ENCODE measurements at places on chromosomes 7 and 10.

DNA sequence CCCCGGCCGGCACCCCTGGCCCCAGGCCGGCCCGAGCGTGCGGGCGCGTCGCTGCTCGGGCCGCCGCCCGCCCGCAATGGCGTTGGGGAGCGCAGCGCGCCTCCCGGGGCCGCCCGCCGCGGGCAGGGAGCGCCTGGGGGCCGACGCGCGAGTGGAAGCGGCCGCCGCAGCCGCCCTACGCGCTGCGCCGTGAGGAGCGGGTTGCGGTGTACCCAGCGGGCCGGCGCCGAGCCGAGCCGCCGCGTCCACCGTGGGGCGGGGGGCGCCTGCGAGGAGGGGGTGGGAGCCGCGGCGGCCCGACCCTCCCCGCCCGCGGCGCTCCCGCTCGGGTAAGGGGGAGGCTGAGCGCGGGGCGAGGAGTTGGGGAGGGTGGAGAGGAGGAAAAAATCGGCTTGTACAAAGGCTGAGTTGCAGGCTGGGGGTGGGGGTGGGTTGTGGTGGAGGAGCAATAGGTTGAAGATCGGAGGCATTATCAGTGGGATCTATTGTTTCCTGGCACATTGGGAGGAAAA, 473 bp downstream of the PPP1R9A start:
- no peak for DNase-seq

- peak; percentile 75 for DNase-seq
These were observed 65.4 kb downstream of the TACC2 start for GRCh38 chr10:122054048-122055025.

DNA sequence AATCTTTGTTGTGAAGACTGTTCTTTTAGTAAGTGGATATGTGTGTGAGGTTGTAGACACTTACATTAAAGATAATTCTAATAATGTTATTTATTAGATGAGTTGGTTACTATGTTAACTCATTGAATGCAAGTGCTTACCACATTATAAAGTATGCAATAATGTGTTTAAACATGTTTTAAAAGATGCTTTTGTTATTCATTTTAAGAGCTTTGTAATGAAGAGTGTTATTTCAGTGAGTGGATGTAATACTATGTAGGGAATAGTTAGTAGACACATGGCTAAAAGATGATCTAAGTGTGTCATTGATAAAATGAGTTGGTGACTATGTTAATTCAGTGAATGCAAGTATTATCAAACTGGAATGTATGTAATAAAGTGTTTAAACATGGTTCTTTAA, 70.0 kb upstream of the VOPP1 start:
- DNase-seq, result no peak

- DNase-seq, result peak; percentile 34
These were observed 326.6 kb downstream of the ADARB2 start for GRCh38 chr10:1410469-1411395.

- no peak for DNase-seq
These were observed 169.2 kb upstream of the AHR start for GRCh38 chr7:17129218-17129617.

- no peak for DNase-seq
These were observed 99.5 kb downstream of the CAMK1D start for GRCh38 chr10:12448729-12449391.

GRCh38 chr7:134885967-134886352, 100.3 kb upstream of the AGBL3 start:
- DNase-seq, result no peak

GRCh38 chr10:33196710-33197491, 137.6 kb downstream of the NRP1 start:
- DNase-seq, result no peak

DNA sequence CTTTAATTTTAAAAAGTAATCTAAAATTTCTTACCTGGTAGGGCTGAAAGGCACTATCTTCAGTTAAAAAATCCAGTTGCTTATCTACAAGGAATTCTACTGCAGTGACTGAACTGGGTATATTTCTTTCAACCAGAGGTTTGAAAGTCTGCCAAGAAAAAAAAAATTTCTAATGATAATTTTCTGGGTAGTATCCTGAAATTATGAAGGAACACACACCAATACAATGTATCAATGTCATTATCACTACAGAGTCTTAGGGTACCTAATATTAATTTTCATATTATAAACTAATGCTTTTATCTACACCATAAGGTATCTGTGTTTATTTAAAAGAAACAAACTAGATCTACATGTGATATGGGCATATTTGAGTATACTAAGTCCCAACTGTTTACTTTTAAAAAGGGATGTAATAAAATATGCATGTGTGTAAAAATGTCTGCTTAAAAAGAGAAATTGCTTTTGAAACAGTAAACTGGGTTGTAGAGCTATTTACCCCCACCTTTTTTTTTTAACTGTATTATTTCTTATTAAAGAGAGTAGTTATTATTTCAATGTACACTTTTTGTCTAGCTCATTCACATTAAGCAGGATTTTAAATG, 131.6 kb downstream of the NRBF2 start:
- no peak for DNase-seq
